OCI-M1 (cell line): ENCODE measurements at places on chromosomes 3 and 15.
A peak's percentile ranks its signal among the peaks of the same experiment; 100 is the strongest.

GRCh38 chr3:131396170-131396569, 14.6 kb downstream of the NUDT16 start:
- DNase-seq = no peak

- no peak for DNase-seq
Measured at GRCh38 chr3:78792733-78793132, 975.1 kb downstream of the ROBO1 start.

GRCh38 chr15:67108122-67108961, 42.9 kb downstream of the SMAD3 start:
- DNase-seq = no peak

DNA sequence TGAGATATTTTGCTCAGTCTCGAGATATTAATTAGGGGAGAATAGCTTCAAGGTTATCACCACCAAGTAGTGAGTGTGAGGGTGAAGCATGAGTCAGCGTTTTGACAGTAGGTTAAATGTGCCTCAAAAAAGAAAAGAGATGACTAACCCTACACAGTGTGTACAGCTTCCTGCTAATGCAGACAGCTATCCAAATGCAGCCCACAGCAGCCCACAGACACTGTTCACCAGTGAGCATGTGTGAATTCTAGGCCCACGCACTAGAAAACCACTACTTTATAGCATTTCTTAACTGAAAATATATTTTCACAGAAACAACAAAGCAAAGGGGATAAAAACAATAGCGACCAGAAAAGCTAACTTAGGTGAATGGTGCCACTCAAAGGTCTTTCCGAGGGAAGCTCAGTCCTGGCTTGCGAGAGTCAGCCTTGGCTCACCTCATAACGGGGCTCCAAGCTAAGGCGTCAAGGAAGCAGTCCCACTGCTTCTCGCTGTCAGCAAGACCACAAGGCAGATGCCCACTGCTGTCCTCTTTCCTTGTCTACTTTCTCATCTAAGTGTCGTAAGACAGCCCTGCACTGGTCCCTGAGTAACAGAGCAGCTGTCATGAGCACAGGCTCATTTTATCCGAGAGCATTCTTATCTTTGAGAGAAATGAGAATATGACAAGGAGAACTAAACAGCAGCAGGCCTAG, 47.6 kb downstream of the TXNRD3 start:
- peak; percentile 21 for DNase-seq

- DNase-seq = no peak
Measured at GRCh38 chr3:173977747-173978146, 580.2 kb downstream of the NLGN1 start.

DNA sequence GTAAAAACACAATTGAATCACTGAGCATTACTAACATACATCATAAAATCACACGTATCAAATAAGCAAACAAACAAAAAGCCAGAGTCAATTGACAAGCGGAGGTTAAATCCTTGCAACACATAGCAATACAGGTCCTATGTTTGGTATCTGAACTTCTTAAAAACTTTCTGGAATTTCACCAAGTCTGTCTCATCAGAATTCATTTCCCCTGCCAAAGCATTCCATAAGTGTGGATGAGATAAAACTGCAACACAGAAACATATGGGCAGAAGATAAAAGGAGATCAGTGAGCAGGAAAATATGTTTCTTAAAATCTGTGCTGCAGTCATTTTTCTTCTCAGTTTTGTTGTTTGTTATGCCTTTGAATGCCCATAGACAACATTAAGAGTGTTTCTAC, 1155.5 kb downstream of the TBL1XR1 start:
- no peak for DNase-seq

GRCh38 chr15:38002883-38003477, 68.5 kb downstream of the TMCO5A start:
- peak; percentile 63 for DNase-seq

DNA sequence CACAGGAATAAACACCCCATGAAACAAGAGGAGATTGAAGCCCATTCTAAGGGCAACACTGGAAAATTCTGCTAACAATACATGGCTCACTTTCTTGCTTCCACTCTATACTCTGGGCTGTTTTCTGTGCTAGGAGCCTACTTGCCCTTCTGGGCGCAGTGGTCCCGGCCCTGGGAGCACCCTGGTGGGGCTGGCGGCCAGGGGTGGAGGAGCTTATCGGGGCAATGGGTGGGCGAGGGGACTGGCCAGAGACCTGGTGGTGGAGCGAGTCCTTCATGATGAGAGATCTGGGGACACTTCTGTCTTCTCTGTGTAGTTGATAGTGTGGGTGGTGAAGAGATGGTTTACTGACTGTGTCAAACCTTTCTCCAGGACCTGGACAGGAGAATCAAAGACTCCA, 1128.5 kb downstream of the TBL1XR1 start:
- no peak for DNase-seq

DNA sequence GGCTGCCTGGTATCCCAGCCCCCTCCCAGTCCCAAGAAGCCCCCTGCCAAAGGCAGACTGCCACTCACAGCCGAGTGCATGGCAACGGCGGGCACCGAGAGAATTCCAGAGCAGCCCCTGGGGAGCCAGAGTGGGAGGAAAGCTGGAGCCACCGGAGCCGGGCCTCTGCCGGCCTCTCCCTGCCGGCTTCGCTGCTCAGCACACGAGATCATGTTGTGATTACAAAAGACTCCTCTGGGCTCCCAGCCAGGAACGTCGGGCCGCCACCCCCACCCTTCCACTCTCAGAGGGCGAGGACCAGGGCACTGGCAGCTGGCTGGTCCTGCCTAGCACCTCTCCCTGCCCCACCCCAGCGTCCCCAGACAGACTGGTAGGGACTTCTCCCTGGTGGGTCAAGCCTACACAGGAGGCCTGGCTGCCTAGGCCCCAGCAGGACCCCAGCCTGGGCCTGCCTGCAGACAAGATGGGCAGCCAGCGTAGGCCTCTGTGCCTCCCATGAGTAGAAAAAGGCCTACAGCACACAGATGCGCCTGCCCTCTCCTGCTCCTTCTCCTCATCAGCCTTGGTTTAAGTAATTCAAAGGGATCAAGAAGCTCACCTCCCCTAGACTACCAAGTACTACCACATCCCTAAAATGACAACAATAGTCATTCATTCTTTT, at the start of gene CCDC9B:
Gene CCDC9B, minus strand, starts transcription at position 200 of the 661 bp plus-strand sequence. Its CDS starts 120 bp downstream, at position 80.
- peak; percentile 49 for DNase-seq

GRCh38 chr3:71926262-71926600, 141.3 kb upstream of the PROK2 start:
- peak; percentile 0 for DNase-seq

DNA sequence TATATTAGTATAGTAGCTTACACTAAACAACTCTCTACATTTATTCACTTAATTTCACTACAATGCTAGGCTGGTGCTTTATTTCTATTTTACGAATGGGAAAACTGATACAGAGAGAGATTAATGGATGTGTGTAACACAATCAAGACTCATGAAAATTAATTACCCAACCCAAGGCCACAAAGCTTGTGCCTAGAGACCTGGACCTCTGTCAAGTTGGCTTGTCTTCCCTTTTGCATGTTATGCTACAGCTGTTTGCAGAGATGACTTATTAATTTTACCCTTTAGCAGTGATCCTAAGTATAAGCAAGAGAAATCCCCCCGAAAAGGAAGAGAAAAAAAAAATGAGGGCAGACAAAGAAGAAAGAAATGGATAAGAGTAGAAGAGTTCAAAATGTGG, 162.5 kb downstream of the C3orf38 start:
- DNase-seq = no peak

- no peak for DNase-seq
Measured at GRCh38 chr3:176247191-176247590, 950.1 kb downstream of the TBL1XR1 start.

GRCh38 chr15:89556413-89557262, 18.6 kb upstream of the TICRR start:
- DNase-seq = peak; percentile 75

DNA sequence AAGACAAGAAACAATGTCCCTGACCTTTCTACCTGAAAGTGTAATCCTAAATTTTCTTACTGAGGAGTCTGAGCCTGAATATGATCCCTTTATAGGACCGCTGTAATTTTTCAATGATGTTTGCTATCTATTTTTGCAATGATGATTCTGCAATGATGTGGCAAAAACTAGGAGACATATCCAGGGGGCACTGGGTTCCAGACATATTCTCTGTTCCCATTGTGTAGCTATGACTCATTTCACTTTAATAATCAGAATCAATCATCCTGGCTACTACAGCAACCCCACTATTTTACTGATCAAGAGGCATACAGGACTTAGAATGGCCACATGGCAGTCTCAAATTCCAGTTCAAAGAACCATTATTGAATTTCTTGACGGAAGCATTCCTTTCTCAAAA, 85.9 kb downstream of the AQR start:
- no peak for DNase-seq

DNA sequence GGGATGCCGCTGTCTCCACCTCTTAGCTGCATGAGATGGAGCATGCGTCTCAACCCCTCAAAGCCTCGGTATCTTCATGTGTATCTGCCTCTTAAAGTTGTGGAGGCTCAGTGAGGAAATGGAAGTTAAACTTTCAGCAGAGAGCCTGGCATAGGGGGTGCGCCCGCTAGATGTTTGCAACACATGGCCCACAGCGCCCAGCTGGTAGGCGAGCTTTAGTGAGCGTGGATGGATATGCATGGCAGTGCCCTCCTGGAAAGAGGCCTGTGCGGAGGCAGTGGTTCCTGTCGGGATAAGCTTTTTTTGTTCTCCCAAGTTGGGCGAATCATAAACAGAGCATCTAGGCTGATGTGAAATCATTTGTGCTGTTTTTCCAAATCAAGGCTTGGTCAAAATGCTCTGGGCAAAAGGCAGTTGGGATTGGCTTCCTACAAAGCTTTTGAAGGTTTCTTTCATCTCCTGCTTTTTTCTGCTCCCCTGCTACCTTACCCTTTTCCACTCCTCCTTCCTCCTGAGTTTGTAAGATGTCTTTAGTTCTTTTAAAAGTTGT, 272.4 kb upstream of the TPM1 start:
- no peak for DNase-seq

DNA sequence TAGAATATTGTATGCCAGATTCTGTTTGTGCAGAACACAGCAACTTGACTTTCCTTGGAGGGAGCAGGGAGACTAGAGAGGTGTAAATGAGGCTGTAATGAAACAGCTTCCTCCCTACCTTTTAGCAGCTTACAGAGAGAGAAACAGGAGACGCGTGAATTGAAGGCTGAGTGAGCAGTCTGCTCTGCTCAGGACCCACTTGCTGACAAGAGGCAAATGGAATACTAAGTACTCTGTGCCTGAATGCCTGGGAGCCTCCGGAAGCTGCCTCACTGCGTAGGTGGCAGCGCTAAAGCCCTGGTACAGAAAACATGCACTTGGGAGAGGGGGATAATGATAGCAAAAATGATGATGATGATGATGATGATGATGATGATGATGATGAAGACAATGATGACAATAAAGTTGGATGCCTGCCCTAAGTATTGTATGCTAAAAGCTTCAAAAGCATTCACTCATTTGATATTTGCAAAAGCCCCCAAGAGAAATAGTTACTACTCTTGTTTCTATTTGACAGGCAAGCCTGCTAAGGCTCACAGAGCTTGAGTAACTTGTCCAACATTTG, 548.9 kb downstream of the NTRK3 start:
- DNase-seq = no peak

GRCh38 chr3:139302084-139302800, 41.6 kb upstream of the MRPS22 start:
- DNase-seq = peak; percentile 45

GRCh38 chr3:177345973-177346503, 148.8 kb upstream of the TBL1XR1 start:
- DNase-seq = no peak

- peak; percentile 92 for DNase-seq
Measured at GRCh38 chr15:67882487-67883233, 42.8 kb upstream of the RNU6-1 start.

DNA sequence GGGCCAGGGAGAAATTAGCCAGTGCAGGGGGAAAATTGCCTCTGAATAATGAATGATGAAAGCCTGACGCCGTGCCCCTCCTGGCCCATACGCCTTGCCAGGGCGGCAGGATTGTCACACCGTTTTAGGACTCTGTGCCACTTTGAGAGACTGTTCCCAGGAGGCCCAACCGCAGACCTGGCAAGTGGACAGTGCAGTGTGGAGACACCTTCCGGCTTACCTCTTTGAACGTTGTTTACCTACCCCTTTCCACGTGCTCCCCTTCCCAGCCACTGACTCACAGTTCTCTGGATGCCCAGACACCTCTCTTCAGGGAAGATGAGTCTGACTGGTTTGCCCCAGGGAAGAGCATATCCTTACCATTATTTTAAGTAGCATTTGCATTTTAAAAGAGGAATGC, 84.0 kb upstream of the PXYLP1 start:
- no peak for DNase-seq

- no peak for DNase-seq
Measured at GRCh38 chr15:96124436-96124835, 206.1 kb upstream of the NR2F2 start.

- no peak for DNase-seq
Measured at GRCh38 chr15:30885814-30886213, 17.9 kb upstream of the FAN1 start.

- no peak for DNase-seq
Measured at GRCh38 chr3:188531210-188531609, 377.3 kb downstream of the LPP start.

GRCh38 chr15:83709241-83709640, 55.3 kb downstream of the ADAMTSL3 start:
- no peak for DNase-seq

GRCh38 chr15:67066959-67067853, 1.8 kb downstream of the SMAD3 start:
- no peak for DNase-seq

- peak; percentile 65 for DNase-seq
Measured at GRCh38 chr3:71859123-71859519, 74.2 kb upstream of the PROK2 start.

- peak; percentile 67 for DNase-seq
Measured at GRCh38 chr3:152524198-152525140, 255.7 kb downstream of the MBNL1 start.
